ENCODE measurements at places on chromosomes 7 and 10.

- DNase-seq, result no peak
Measured at GRCh38 chr7:157782041-157782440, 445.2 kb downstream of the DNAJB6 start.

- DNase-seq, result no peak
Measured at GRCh38 chr7:25952261-25953057, 199.5 kb upstream of the NFE2L3 start.

GRCh38 chr10:124692100-124692446, 52.1 kb downstream of the FAM53B start:
- DNase-seq, result no peak

- no peak for DNase-seq
Measured at GRCh38 chr10:19580691-19581090, 235.5 kb upstream of the PLXDC2 start.

DNA sequence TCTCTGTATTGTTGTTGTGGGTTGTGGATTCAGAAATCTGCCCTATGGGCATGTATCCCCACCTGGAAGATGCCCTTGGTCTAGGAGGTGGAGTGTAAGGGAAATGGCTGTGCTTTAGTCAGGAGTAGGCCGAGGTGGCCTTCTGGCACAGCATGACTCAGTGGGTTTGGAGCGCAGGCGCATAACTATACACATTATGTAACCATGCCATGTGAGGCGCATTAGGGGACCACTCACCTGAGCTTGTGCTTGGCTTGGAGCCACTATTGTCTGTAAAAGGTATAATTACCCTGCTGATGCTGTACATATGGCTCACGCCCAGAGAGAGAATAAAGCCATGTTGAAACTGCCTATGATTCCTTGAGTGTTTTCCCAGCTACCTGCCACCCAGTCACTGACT, 20.6 kb upstream of the ADAMTS14 start:
- DNase-seq, result no peak

DNA sequence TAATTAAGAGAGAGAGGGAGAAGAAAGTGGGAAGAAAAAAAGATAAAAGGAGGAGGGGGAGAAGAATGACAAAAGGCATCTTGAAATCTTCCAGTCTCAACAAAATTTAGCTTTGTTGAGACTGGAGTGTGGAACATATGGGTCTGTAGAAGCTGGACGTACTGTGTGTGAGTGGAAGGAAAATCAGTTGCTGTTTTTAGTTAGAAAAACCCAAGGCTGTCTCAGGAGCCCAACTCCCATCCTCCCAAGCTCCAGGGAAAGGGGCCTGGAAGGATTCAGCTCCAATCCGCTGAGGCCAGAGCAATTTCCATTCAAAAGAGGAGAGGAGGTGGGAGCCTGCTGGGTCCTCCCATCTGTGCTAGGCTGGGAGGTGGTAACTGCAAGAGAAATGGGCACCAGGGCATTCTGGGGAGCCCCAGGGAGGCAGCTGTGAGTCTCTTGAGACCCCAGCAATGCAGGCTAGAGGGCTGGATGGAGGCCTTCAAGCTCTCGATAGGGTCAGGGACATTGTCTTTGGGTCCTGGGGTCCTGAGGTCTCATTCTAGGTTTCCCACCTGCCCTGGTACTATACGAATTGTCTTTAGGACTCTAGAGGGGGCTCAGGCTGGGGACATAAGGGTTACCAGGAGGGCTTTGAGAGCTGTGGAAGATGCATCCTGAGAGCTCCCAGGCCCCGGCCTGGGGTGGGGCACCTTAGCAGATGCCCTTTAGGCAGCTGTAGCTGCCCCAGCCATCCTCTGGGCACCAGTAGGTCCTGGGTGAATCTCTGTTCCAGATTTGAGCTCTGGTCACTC, 21.4 kb downstream of the ADCYAP1R1 start:
- no peak for DNase-seq

DNA sequence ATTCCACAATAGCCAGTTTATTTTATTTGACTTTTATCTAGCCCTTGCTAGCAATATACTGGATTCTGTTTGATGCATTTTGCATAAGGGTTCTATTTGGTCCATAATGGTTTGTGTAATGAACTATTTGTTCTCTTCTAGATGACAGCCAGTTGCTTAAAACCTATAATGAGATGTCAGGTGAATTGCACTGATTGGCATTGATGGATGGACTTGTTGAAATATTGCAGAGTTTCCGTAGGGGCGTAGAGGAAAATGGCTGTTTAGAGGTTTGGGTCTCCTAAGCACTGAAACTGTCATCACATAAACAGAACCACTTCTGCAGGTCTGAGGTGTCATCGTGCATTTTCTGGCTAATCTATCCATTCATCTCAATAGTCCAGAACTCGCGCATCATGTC, 124.9 kb upstream of the HDAC9 start:
- DNase-seq, result no peak

- DNase-seq, result no peak
Measured at GRCh38 chr10:124993736-124994451, 52.0 kb downstream of the ZRANB1 start.

DNA sequence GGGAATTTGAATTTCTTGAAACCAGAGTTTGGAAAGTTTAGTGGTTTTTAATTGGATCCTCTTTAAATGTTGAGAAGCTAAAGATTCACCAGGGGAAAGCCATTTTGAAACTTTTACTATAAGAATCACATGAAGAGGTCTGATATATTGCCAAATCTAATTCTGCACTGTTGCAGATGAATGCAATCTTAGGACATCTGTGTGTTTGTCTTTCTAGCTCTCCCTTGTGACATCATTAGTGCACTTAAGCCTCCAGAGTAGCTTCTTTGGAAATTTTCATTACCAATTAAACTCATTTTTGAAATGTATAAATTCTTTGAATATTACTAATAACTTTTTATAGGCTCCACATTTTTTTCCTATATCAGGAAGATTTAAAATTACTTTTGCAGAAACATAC, 160.2 kb downstream of the BICC1 start:
- no peak for DNase-seq

DNA sequence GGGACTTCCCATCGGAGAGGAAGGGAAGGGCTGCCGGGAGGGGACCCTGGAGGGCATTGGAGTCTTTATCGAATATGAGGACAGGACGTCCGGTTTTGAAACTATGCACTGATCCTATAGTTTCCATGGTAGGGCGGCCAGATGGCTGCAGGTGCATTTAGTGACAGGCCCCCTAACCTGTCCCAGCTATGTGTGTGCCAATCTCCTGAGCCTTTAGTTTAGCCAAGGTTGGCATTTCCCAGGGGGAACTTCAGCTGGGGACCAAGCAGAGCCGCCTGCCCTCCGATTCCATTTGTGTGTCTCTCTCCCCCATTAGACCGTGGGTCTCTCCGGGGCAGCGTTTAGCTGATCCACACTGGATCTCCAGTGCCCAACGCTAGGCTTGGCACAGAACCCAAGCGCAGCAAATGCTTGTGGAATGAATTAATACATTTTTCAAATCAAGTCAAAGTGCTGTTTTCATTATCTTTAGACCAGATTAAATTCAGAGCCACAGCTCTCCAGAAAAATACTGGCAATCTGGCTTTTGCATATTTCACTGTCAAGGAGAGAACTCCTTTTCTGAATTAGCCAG, 19.9 kb downstream of the TMEM270 start:
- no peak for DNase-seq

Data from ascending aorta (tissue), 2 donors.